ENCODE measurements at places on chromosomes 1 and 21. TPM values are rescaled to one million over a fixed set of nuclear protein-coding genes. Genes with fewer than 3 reads are reported as not detected.

- DNase-seq = no peak
Observed at GRCh38 chr1:183443466-183443865, 25.3 kb upstream of the NMNAT2 start.

PRKCZ gene
- 2.8 TPM for total RNA-seq

DNA sequence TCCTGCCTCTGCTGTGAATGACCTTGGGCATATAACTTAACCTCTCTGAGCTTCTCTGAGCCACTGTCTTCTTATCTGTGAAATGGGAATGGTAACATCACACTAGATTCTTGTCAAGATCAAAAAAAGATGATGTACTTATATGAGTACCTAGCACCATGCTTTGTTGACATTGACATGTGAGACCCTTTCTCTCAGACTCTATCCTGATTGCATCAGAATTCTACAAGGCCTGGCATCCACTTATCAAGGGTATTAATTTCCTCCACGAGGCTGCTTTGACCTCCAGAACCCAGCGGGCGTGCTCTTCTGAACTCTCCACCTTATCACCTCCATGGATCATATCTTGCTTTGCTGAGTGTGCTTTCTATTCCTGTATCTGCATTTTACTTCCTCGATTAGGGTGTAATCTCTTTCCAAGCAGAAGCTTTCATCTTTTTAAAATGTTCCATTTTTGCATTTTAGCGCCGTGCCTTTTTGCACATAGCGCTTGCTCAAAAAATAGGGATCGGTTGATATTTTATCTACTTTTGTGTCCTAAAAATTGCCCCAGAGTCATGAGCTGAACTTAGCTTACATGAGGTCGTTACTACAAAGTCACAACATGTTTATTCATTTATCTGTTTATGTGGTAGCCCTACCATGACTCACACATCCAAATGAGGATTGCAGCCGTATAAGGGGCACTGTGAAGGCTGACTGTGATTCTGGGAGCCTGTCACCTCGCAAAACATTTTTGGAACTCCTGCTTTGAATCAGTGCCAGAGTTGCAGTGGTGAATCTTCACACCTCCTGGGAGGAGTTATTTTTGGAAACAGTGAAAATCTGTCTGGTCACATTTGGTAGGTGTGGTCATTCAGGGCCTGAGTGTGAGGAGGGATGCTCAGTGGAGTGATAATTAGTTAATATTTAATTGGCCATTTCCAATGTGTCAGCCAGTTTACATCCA is 63.2 kb downstream of the IER5 start:
- peak; percentile 51 for DNase-seq

- DNase-seq = peak; percentile 100
Observed at GRCh38 chr1:234962340-234962989, 166.2 kb downstream of the TOMM20 start.

GRCh38 chr1:246181241-246181640 is 325.8 kb downstream of the SMYD3 start:
- DNase-seq = peak; percentile 23

GRCh38 chr1:244159646-244160045 is 108.6 kb downstream of the ZBTB18 start:
- no peak for DNase-seq

- DNase-seq = no peak
Observed at GRCh38 chr1:226730071-226730470, 9.0 kb downstream of the ITPKB start.

IL23R gene
- total RNA-seq = not detected

DNA sequence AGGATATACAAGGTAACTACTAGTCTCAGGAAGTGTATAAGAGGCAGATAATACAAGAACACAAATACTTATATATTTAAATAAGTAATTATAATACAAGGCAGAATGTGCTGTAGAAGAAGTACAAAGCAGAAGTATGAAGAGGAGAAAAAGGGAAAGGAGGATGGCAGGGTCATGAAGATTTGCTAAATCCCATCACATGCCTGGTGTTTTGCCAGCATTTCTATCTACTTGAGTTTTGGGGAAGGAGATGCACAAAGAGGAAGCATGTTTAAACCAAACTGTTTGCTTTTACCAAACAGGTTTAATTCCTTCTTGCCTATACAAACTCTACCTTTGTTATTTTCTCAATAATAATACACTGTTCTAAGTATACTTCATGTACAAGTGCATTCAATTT is 60.9 kb upstream of the PODN start:
- no peak for DNase-seq

GRCh38 chr1:161342177-161342576 is 25.5 kb downstream of the CFAP126 start:
- no peak for DNase-seq

- DNase-seq = peak; percentile 97
Observed at GRCh38 chr21:36783612-36784374, 84.9 kb downstream of the SIM2 start.

LRRN2 gene
- total RNA-seq = not detected

LCE2A gene
- not detected for total RNA-seq

DNA sequence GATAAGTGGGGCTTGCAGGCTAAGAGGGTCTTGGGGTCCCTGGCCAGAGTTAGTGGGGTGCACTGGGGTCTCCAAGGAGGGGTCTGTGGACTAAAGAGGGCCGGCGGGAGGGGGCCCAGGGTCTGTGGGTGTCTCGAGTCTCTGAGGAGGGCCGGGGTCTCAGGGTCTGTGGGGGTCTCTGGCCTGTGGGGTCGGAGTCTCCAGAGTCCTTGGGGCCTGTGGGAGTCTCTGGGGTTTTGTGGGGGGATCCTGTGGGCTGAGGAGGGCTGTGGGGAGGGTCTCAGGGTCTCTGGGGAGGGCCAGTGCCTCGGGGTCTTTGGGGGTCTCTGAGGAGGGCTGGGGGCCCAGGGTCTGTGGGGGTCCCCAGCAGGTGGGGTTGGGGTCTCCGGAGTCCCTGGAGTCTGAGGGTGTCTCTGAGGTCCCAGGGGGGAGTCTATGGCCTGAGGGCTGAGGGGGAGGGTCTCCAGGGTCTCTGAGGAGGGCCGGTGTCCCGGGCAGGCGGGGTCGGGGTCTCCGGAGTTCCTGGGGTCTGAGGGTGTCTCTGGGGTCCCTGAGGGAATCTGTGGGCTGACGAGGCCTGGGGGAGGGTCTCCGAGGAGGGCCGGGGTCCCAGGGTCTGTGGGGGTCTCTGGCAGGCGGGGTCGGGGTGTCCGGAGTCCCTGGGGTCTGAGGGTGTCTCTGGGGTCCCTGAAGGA is 628 bp upstream of the PLEKHM2 start:
- no peak for DNase-seq

CELA3A gene
- not detected for total RNA-seq

HSF2BP gene
- 0.90 TPM for total RNA-seq

DNA sequence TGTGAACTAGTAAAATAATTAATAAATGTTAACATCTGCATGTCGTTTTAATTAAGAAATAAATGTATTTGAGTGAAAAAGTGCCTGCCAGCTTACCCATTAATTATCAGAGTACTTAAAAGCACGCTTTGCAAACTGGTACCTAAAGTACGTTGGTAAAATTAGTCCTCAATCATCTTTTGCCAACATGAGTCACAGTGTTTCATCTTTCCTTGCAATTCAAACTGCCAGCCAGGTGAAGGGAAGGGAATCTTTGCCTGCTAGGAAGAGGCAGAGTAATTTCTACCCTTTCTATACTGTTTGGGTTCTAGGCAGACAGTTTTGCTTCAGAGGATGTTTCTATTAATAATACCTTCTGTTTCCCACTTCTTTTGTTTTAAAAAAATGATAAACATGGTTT is 57.2 kb upstream of the CNIH3 start:
- DNase-seq = no peak

CFAP126 gene
- not detected for total RNA-seq

- DNase-seq = no peak
Observed at GRCh38 chr1:31752952-31753475, 11.1 kb downstream of the ADGRB2 start.

- DNase-seq = no peak
Observed at GRCh38 chr1:237032029-237032428, 10.0 kb upstream of the RYR2 start.

DNA sequence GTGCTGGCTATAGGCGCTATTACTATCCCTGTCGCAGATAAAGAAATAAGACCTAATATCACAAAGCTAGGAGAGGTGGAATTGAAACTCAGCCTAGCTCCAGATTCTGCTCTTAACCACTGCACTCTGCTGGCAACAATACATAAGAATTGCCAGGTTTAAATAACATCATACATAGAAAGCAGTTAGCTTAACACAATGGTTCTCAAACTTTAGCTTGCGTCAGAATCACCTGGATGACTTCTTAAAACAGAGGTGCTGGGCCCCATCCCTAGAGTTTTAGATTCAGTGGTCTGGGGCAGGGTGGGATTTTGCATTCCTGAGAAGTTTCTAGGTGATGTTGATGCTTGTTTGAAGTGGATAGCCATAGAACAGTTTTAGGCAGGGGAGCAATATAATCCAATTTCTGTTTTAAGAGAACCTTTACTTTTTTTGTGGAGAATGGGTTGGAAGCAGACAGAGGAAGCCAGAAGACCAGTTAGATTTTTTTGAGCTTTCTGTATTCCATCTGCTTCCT is 1.1 kb upstream of the POMGNT1 start:
- no peak for DNase-seq

PKP1 gene
- 0.18 TPM for total RNA-seq

DNA sequence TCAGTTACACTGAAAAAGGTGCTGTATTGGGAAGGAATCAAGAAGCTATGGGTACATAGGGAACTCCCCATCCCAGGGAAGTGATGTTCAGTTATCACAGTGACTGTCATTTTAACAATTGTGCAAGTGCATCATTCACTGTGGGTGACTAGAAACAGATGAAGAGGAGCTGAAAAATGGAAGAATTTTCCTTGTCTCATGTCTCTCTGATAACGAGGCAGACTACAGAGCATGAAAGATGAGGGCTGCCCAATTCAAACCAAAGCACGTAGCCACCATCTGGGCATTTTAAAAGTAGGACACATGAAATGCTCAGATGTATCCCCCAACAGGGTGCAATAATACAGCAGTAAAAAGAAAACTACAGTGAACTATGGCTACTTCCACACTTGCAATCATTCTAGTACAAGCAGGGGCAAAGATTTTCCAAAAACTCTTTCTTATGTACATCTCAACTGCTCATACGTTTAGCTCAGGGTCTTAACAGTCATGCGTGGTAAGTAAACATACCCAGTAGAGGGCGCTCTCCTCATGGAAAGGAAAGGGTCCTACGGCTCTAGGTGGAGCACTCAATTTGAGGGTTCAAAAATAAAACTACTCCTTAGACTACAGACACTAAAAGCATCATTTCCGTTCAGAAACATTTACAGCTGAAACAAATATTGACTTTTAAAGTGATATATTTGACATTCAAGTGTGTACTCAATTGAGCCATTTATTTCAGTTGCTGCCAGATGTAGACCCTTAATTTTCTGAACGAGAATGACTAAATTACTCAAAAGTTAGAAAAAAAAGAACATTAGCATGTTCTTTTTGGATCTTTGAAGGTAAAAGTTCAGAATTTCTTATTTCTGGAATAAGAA is 143.2 kb downstream of the KCTD3 start:
- DNase-seq = peak; percentile 69

GCSAML gene
- not detected for total RNA-seq

GRCh38 chr1:81097860-81098259 is 702.9 kb upstream of the ADGRL2 start:
- no peak for DNase-seq

DNA sequence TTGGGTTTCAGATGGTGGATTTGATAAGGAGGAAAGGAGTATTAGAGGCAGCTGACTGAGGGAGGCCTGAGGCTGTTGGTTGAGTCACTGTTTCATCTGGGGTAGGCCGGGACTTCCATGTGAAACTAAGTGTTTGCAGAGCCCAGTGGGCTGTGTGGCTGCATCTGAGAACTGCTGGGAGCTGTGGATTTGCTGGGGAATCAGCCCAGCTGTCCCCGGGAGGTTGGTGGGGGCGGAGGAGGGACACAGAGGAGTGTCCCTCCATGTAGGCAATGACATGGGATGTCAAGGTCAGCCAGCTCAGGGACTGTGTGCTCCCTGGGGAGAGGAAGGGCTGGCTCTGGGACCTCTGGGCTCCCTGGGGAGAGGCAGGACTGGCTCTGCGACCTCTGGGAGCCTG is 36.4 kb downstream of the SLC2A7 start:
- DNase-seq = no peak

UBE2U gene
- not detected for total RNA-seq

DNA sequence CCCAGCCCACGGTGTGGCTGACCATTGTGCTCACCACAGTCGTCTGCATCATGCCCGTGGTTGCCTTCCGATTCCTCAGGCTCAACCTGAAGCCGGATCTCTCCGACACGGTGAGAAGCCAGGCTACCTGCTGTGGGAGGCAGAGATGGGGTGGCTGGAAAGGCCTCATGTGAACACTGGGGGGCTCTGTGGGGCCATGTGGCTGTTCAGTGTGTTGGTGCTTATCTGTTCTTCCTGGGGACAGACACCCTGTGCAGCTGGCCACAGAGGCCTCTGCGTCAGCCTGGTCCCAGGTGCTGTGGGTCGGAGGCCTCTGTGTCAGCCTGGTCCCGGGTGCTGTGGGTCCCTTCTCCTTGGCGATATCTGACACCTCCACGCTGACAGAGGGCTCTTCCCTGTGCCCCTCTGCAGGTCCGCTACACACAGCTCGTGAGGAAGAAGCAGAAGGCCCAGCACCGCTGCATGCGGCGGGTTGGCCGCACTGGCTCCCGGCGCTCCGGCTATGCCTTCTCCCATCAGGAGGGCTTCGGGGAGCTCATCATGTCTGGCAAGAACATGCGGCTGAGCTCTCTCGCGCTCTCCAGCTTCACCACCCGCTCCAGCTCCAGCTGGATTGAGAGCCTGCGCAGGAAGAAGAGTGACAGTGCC is 23.2 kb downstream of the ATP8B2 start:
- DNase-seq = no peak

GRCh38 chr1:62978741-62979140 is 194.8 kb downstream of the ATG4C start:
- DNase-seq = no peak

DNA sequence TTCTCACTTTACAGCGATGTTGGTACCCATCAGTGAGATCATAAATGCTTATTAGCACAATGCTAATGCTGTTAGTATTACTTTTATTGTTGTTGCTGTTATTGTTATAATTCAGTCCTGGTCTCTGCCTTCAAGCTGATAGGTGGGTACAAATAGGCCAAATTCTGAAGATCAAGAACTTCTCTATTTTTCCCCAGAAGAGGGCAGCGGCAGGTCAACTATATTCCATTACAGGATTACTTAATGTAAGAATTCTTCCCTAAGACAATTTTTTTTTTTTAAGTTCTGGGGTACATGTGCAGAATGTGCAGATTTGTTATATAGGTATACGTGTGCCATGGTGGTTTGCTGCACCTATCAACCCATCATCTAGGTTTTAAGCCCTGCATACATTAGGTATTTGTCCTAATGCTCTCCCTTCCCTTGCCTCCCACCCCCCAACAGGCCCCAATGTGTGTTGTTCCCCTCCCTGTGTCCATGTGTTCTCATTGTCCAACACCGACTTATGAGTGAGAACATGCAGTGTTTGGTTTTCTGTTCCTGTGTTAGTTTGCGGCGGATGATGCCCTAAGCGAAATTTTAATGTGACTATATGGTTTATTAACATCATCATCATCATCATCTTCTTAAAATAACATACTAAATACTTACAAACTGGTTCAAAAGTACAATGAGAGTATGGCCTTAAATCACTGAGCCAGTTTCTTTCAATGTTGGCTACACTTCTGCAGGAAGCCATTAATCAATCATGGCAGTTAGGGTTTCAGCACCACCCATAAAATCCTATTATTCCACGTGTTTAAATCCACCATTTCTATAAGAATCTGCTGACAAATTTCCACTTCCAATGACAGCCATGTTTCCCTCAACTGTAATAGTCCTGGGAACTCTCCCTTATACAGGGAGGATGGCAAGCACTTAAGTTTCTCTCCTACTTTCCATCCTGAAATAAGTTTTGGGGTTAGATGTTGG is 19.2 kb downstream of the SLC19A2 start:
- DNase-seq = peak; percentile 52

GRCh38 chr1:213779228-213779627 is 208.5 kb upstream of the PROX1 start:
- DNase-seq = no peak
